ENCODE measurements at places on chromosomes 4 and X.

DNA sequence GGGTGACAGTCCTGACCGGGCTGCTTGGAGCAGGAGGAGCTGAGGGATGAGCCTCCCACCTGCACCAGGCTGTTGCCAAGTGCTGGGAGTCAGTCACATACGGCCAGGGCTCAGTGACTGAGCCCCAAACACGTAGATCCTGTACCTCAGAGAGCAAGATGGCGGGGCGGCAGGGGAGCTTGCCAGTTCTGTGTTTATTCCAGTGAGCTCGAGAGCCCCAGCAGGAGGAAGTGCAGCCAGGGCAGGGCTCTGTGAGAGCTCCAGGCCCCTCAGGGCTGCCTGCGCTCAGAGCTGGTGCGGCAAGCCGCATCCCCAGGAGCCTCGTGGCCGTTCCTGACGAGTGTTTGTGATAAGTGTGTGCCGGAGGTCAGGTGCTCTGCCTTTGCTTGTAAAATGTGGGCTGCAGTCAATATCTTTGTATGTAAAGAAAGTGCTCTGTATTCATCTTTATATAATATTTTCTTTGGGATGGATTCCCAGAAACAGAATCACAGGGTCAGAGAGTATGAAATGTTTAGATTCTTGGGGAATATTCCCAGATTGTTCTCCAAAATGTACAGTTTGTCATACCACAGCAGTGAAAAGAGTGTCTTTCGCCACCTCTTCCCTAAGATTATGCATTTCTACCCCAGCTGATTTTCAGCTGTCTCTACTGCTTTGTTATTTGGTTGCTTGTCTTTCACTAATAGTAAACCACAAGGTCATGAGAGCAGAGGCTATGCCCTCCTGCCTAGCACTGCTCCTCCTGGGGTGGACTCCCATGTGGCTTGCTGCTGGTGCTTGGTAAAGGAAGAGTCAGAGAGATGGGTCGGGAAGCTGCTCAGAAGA, 50.3 kb downstream of the NELFA start:
- DNase-seq, result no peak

DNA sequence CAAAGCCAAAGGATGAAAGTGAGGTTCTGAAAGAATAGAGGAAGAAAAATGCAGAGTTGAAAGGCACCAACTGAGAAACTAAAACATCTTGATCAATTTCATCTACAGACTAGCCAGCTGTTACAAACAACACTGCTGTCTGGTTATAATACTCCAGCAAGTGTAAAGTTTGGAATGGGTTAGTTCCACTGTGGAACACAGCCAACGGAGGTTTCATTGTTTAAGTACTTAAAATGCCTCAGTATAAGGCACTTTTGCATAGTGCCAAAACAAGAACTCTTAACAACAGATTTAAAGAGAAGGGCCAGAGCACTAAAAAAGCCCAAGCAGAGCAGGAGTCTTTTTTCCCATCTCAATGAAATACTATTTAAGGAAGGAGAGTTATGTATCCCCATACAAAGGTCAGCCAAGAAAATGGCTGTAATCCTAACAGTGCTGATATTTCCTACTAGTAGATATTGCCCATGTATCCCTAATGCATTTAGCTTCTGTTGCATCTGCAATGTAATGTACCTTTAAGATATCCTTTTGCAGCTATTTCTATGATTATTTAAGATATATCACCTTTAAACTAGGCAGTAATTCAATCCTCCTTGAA, 16.5 kb downstream of the ACSL4 start:
- no peak for DNase-seq

DNA sequence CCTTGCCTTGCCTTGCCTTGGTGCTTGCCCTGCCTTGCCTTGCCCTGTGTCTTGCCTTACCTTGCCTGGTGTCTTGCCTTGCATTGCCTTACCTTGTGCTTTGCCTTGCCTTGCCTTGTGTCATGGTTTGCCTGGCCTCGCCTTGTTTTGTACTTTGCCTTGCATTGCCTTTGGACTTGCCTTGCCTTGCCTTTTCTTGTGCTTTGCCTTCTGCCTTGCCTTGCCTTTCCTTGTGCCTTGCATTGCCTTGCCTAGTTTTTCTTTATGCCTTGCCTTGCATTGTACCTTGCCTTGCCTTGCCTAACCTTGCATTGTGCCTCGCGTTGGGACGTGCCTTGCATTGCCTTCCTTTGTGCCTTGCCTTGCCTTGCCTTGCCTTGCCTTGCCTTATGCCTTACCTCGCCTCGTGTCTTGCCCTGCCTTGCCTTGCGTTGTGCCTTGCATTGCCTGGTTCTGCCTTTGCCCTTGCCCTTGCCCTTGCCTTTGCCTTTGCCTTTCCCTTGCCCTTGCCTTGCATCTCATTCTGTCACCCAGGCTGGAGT, 82.8 kb downstream of the TAB3 start:
- no peak for DNase-seq

GRCh38 chrX:121782976-121783375, 735.6 kb downstream of the GLUD2 start:
- DNase-seq, result no peak

- DNase-seq, result no peak
Observed at GRCh38 chrX:155262970-155263754, 1.1 kb downstream of the RAB39B start.
